Transverse colon (tissue), 4 donors: ENCODE measurements at places on chromosomes 3 and 15. TPM values are rescaled to one million over a fixed set of nuclear protein-coding genes. Genes with fewer than 3 reads are reported as not detected.

DNA sequence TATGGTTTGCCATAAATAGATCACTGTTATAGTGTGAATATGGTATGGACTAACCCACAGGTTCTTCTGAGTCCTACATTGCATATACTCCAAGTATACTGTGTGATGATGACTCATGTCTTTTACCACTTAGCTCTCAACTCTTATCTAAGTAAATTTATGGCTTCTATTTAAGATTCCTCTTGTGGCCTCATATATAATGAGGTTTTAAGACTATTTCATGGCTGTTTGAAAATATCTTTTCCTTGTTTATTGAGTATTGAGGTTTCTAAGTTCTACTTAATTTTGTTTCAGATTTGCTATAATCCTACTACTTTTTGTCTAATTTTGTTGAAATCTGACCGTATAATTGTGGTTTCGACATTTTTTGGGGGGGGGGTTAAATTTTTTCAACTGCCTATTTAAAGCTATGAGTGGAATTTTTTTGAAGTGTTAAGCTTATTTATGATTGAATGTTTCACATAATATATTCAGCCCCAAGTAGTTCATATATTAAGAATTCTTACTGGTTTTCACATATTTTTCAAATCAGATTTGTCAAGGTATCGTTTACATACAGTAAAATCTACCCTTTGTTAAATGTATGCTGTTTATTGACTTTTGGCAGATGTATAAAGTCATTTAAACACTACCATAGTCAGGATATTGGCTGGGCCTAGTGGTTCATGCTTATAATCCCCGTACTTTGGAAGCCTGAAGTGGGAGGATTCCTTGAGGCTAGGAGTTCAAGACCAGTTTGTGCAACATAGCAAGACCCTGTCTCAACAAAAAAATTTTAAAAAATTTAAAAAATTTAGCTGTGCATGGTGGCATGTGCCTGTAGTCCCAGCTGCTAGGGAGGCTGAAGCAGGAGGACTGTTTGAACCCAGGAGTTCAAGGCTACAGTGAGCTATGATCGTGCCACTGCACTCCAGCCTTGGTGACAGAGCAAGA, 11.7 kb downstream of the SLC25A36 start:
- no peak for DNase-seq

DNA sequence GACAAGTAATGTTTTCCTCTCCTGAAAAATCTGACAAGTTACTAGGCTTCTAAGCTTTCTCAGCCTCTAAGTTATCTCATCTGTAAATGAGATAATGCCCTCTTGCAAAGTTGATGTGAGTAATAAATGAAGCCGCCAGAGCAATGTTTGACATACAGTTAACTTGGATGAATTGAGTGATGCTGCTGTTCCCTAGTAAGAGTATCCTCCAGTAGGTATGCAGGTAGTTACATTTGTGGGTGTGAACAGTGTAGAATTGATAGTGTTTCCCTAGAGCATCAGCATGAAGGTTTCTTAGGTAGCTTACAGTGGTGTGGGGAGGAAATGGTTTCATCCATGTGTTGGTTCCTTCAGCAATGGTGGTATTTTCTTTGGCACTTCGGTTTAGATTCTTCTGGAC, 3.4 kb downstream of the ATP2C1 start:
- DNase-seq = no peak

DNA sequence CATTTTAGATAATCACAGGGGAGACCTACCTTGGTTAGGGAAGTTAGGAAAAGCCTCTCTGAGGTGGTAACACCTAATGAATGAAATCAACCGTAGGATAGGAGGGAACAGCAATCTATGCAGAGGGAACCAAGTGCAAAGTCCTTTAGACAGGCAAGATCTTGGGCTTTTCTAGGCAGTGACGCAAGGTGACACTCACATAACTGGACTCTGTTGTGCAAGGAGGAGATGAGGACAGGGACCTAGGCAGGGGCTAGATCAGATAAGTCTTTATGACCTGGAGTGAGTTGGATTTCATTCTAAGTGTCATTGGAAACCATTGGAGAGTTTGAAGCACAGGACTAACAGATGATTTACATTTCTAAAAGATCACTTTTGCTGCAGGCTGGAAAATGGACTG, 4.6 kb upstream of the LMOD3 start:
- no peak for DNase-seq

DNA sequence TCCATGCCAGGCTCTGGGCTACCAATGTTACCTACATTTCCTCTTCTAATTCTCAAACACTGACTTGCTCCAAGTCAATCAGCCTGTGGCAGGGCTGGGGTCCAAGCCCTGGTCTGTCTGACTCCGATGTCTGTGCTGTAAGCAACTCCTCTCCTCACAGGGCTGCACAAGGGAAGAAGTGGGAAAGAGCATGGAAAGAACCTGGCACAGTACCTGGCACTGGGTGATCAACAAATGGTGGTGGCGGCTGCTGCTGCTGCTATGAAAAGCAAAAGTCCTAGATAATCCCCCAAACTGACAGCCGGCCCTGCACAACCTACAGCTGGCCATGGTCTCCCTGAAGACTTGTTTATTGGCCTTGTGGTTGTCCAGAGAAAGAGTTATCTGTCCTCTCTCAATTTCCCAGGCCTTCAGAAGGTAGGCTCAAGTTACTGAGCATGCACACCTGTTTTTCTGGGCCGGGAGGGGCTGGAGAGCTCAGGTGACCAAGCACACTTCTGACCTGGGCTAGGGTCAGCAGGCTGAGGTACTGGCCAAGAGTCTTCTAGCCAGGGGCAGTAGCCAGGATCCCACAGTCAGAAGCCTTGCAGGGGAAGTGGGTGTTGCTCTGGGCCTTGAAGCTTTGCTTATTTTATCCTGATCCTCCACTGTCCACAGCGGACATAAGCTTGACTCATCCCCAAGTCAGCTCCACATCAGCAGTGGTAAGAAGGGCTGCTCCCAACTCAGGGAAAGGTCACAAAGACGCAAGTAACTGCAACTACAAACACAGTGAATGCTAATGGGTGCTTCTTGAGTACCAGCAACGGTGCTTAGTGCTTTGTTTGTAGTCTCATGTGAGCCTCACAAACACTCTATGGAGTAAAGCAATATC, 35.3 kb upstream of the KY start:
- no peak for DNase-seq

DNA sequence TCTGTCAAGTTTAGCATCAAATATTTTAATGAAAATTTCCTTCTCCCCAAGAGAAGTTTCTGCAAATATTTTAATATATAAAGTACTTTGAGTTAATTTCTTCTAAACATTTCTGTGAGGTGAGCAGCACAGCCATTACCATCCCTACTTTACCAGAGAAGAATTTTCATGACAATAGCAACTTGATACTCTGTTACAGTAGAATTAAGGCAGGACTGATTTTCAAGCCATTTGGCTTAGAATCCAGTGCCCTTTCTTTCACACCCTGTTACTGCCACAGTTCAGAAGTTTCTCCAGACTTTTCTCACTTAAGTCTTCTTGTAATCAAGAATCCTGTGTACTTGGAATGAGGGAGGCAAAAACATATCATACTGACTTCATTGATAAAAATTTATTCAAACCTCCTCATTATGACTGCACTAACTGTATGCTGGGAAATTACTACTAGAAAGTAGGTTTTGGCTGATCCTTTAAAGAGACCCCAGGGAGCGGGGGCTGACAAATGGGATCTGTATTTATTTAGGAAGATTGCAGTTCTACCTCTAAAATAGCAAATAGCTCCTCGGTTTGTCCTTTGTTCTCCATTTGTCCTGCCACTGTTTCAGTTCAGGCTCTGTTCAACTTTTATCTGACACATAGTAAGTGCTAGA, 557.0 kb upstream of the SGO1 start:
- no peak for DNase-seq

DNA sequence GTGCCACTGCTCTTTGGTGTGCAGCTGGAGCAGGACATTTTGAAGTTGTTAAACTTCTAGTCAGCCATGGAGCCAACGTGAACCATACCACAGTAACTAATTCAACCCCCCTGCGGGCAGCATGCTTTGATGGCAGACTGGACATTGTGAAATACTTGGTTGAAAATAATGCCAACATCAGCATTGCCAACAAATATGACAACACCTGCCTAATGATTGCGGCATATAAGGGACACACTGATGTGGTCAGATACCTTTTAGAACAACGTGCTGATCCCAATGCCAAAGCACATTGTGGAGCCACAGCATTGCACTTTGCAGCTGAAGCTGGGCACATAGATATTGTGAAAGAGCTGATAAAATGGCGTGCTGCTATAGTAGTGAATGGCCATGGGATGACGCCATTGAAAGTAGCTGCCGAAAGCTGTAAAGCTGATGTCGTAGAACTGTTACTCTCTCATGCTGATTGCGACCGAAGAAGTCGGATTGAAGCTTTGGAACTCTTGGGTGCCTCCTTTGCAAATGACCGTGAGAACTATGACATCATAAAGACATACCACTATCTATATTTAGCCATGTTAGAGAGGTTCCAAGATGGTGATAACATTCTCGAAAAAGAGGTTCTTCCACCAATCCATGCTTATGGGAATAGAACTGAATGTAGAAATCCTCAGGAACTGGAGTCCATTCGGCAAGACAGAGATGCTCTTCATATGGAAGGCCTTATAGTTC, 12.2 kb downstream of the FEM1B start:
- DNase-seq = no peak

DNA sequence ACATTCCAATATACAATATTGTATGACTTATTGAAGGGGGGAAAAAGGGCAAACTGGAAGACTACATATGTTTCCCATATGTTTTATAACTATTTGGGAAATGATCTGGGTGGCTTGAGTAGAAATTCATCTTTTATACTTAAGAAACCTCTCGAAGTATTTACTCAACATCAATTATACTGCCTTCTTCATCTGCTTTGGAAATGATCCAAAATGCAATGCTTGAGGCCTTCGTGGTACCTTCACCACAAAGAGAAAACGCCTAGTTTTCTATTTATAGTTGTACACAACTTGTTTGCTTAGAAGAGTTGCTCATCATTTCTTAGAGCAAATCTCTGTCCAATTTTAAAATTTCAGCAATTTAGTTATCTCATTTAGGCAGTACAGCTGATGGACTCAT, 18.8 kb downstream of the ACKR4 start:
- DNase-seq = no peak

DNA sequence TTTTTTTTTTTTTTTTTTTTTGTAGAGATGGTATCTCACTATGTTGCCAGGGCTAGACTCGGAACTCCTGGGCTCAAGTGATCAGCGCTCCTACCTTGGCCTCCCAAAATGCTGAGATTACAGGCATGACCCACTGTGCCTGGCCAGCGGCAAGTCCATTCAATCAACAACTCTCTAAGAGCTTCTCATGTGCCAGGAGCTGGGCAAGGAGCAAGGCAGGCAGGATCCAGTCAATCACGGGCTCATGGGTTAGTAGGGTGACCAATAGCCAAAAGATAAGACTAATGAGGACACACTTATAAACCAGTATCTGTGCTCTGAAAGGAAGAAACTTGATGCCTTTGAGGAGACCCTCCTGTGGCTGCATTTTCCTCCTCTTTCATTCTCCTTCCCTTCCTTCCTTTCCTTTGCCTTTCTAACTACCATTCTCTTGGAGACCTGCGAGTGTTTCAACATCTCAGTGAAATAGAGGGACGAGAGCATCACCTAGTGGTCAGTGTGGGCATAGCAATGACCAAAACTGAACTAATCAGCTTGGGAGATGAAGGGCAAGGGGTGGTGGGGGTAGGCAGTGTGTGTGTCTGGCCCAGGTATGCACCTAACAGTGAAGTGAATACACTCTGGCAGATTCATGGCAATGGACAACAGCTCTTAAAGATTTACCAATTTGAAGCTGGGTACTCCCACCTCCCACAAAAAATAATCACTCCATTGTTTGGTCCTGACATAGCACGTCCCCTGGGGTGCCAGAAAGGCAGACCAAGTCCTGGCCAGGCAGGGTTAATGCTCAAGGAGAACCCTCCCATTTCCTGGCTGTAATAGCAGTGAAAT, 6.3 kb downstream of the RPP25 start:
- DNase-seq = peak; percentile 84

DNA sequence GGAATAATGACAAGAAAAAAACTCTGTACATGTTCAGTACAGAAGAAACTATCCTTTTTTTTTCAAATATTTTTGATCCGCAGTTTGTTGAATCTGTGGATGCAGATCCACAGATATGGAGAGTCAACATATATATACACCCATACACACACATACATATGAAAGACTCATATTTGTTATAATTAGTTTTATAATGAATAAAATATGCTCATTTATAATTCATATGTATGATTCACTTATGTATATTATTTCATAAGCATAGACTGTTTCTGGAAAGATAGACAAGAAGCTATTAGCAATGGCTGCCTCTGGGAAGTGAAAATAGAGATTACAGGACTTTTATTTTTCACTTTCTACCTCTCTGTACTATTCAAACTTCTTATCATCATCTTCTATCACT, 9.8 kb downstream of the DZIP1L start:
- no peak for DNase-seq

LYSMD4 gene
- 1.5 TPM for total RNA-seq

ST3GAL6 gene
- total RNA-seq = 9.7 TPM

DUOXA1 gene
- total RNA-seq = not detected

DBR1 gene
- total RNA-seq = 8.9 TPM

SOX14 gene
- not detected for total RNA-seq

TM4SF1 gene
- 30.3 TPM for total RNA-seq
